Stimulated activated CD8-positive, alpha-beta memory T cell treated with anti-CD3 and anti-CD28 coated beads, Interleukin-4, amount 100 ng/mL, for 4 hours (primary cell): ENCODE measurements at places on chromosomes 4 and X.

GRCh38 chrX:16320765-16321355 is 153.6 kb downstream of the MAGEB17 start:
- DNase-seq: no peak

- no peak for DNase-seq
Measured at GRCh38 chr4:89739311-89739988, 97.5 kb downstream of the SNCA start.

DNA sequence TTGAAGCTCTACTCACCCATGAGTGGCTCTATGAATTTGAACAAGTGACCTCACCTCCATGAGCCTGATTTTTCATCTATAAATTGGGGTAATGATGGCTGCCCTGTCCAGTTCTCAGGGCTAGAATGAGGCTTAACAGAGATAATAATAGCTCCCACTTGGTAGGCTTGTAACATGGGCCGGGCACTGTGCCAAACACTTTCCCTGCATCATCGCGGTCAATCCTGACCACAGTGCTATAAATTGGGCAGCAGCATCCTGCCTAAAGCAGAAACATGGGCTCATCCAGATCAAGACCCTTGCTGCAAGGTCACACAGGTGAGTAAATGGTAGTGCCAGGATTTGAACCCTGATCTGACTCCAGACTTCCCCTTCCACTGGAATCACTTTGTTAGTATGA is 12.8 kb downstream of the APLN start:
- no peak for DNase-seq

- DNase-seq: no peak
Measured at GRCh38 chr4:181688432-181688831, 554.8 kb upstream of the TENM3 start.

- no peak for DNase-seq
Measured at GRCh38 chrX:18149454-18149853, 71.2 kb downstream of the BEND2 start.

DNA sequence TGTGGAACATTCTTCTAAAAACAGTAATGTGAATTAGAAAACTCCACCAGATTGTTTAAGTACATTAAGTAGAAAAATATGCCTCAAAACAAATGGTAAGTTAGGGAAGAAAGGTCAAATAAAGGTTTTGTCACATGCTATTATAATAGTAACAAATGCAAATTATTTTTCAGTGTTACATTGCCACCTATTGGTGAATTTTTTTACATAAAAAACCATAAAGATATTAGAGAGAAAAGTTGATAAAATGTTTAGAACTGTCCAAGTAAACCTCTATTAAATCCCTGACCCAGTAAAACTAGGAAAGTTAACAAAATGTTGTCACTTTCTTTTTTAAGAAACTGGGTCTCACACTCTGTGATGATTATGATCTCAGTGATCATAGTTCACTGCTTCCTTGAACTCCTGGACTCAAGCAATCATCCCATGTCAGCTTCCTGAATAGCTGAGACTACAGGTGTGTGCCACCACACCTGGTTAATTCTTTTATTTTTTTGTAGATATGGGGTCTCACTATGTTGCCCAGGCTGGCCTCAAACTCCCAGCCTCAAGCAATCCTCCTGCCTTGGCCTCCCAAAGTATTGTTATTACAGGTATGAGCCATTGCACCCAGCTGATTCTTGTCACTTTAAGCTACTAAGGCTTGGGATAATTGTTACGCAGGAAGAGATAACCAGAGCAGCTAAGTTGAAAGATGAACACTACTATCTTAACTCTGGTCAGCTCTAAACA is 157.6 kb downstream of the ATRX start:
- no peak for DNase-seq

GRCh38 chr4:31107362-31107761 is 387.2 kb downstream of the PCDH7 start:
- DNase-seq: no peak

DNA sequence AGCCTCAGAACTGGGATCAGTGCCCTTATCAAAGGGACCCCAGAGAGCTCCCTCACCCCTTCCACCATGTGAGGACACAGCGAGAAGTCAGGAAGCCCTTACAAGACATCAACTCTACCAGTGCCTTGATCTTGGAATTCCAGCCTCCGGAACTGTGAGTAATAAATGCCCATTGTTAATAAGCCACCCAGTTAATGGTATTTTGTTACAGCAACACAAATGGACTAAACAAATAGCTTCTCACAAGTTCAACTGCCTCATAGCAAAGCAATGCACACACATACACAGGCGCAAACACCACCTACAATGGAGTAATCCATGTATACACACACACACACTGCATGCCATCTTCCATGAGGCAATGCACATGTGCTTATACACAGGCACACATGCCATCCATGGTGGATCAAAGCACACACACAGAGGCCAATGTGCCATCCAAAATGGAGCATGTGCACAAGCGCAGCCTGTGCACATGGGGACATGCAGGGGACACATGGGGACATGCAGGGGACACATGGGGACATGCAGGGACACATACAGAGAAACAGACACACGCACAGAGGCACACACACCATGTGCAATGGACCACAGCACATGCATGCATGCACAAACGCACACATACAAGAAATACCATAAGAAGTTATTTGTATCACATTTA is 137.6 kb upstream of the TBL1X start:
- DNase-seq: no peak

- no peak for DNase-seq
Measured at GRCh38 chr4:76426272-76426671, 5.3 kb upstream of the CCDC158 start.

DNA sequence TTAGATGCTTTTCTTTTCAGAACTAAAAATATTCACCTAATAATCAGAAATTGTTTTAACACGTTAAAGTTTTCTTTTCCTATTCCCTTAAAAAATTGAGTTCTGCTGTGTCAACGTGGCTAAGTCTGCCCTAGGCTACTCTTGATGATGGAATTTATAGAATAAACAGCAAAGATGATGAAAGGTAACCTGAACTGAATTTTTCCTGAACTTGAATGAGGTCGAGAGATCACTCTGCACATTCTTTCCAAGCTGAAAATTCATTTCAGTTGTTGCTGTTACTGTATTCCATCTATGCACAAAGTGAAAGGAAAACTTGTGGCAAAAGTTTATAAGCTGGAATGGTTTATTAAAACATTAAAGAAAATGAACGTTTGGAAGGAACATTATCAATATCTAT is 245.9 kb upstream of the GIMD1 start:
- no peak for DNase-seq

GRCh38 chr4:184196730-184197385 is 20.8 kb downstream of the ENPP6 start:
- DNase-seq: no peak

- peak; percentile 18 for DNase-seq
Measured at GRCh38 chr4:52659001-52659721, at the start of gene USP46. Gene USP46, minus strand, starts transcription at chr4:52659301. Its CDS starts 151 bp downstream, at chr4:52659150.

GRCh38 chr4:93658443-93658842 is 170.1 kb upstream of the ATOH1 start:
- DNase-seq: no peak

DNA sequence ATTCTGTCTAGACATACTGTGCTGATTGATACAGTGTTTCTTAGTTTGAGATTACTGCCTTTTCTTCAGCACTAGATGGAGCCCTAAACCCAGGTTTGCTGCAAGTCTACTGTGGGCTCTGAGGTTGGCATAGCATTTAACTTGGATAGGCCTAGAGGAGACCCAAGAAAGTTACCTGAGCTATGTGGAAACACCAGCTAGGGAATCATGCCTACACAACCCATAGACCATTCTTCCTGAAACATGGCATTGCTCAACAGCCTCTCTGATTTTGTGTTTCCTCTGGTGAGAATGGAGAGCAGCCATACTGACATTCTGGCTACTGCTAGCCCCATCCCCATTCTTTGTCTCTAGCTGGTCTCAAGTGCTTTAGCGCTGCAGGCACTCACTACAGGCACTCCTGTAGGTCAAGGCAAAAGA is 287.7 kb upstream of the PCDH18 start:
- no peak for DNase-seq

- DNase-seq: no peak
Measured at GRCh38 chr4:2194496-2194895, 47.4 kb downstream of the HAUS3 start.

DNA sequence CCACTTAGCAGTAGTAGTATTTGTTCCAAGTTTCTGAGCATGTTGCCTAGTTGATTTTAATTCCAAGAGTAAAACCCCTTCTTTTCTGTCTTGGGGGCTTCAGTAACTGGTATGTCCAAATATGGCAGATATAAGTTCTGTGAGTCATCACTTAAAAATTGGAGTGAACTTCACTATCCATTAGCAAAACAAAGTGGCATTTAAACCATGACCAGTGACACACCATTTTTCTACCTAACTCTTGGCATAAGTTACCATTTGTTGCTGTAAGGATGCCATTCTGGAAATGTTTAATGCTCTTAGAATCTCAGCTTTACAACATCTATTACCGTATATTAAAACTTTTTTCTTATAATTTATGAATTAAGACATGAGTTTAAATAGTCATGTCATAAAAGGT is 102.0 kb downstream of the CBR4 start:
- no peak for DNase-seq

DNA sequence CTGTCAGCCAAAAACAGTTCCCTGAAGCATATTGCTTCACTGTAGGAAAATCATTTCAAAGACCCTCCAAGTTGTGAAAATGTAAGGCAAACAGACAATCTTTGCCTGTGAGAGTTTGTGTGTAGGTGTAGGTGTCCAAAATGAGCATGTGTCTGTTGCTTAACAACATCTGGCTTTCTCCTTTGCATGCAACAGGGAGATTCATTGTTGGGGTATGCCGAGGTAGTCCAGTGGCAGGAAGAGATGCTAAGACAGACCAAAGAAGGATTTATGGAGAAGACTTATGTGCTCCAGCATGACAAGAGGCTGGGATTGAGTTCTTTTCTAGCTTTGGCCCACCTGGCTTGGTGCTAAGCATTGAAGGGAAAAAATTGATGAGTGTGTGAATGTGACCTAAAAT is 29.8 kb upstream of the SMAD1 start:
- no peak for DNase-seq

DNA sequence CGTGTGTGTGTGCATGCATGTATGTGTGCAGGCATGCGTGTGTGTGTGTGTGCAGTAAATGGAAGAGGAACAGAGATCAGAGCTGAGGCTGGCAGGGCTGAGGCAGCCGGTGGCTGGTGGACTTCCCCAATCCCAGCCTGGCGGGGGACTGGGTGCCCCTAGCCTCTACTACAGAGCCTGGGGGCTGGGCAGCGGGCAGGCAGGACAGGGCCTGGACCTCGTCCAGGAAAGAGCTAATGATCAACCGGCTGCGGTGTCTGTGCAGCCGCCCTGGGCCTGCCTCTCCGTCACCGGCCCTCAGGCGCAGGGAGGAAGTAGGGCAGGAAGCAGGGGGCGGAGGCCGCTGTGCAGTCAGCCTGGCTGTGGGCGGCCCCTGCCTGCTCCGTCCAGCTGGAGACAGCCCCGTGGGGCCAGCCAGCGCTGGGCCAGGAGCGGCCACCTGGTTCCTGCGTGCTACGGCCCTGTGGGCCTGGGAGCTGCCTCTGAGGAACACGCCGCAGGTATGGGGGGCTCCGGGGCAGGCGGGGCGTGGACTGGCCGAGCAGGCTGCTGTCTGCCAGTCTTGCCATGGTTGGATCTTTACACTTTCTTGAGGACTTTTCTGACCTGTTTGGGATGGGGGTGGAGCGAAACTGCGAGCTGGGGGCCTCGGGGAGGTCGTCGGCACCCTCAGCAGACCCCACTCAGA is at the start of gene SH3TC1:
Gene SH3TC1, plus strand, starts transcription at position 385 of the 688 bp plus-strand sequence. CDS start 5,905 bp downstream, outside the sequence.
- DNase-seq: no peak

GRCh38 chr4:45442466-45442865 is 681.4 kb downstream of the GABRG1 start:
- no peak for DNase-seq

GRCh38 chr4:176734461-176734860 is 58.3 kb downstream of the VEGFC start:
- no peak for DNase-seq

GRCh38 chr4:143252478-143252877 is 67.8 kb downstream of the USP38 start:
- no peak for DNase-seq

DNA sequence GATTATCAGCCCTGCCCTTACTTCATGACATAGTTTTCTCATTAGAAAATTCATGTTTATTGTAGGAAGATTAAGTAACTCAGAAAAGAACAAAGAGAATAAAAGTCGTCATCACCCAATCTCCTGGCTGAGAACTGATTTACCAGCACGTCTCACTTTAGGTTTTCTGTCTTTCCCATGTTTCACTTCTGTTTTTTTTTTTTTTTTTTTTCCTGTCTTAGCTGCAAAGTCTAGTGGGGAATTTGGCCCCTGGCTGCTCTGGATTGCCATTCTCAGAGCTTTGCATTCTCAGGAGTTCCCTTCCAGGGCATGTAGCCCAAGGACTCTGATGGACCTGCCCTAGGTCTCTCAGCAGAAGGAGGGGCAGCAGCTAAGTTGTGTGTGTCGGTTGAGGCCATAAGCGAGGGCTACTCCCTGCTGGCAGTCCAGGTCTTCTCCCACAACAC is 57.8 kb downstream of the TMEM131L start:
- DNase-seq: no peak

GRCh38 chr4:3123181-3123671 is 48.7 kb downstream of the HTT start:
- DNase-seq: no peak

GRCh38 chr4:164012396-164013027 is 518.0 kb downstream of the TMA16 start:
- DNase-seq: no peak

GRCh38 chr4:98908182-98908581 is 20.8 kb downstream of the EIF4E start:
- no peak for DNase-seq

DNA sequence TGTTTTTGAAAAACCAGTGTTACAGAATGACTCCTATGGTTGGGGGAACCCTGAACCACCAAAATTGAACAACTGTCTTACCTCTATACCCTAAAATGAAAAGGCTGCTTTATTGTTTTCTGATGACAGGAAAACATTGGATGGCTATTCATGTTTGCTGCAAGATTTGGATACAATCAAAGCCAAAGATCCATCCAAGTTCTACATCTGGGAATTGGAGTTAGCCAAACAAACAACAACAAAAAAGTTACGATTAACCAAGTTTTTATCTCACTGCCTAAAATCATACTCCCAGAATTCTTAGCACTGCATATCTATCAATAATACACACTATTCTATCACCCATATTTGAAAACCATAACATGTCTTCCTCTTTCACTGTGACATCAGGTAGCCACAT is 349.7 kb upstream of the SLC7A11 start:
- DNase-seq: no peak

DNA sequence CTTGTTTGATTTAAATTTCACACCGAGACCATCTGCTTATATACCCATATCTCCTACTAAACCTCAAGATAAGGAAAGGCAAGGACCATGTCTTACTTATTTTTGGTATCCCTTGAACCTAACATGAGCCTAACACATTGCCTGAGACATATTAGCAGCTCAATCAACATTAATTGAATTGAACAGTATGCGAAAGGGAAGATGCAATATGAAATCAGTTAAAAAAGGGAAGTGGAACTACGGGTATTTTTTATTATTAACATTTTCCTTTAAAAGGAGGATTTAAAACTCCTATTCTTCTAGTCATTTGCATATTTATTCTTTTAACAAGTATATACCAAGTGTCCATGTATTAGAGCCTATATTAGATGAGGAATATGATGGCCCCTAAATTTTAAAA is 197.0 kb downstream of the CAMK2D start:
- no peak for DNase-seq
